ENCODE measurements at places on chromosomes 2 and 18.
A peak's percentile ranks its signal among the peaks of the same experiment; 100 is the strongest.

DNA sequence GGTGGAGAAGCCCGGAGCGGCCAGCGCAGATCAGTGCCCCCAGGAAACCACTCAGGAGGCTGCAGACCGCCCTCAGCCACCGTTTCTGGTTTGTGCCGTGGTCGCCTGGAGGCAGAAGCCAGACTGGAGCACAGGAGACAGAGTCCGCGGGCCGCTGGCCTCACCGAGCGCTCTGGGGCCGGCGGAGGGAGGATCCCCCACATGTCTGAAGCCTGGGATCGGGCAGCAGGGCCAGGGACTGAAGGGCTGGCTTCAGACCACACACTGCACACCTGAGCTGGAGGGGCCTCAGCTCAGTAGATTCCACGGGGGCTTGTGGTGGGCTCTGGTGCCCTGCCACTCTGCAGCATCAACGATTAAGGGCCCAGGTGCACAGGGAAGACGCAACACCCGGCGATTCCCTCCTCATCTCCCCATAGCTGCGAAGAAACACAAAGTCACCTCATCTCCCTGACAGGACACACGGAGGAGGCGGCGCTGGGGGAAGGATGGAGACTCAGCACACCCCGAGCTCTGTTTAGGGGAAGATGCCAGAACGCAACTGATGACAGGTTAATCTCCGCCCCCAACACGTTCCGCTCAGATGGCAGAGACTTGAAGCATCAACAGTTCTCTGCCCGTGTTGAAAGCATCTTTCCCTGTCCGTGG lies 408.1 kb downstream of the GALR1 start:
- no peaks in the 10 kb centered on the region for H3K36me3 ChIP-seq
- no peak for DNase-seq
- no peak overlapping the region for H3K27ac ChIP-seq
- H3K4me3 ChIP-seq: no peak overlapping the region
- H3K27me3 ChIP-seq: no peaks in the 10 kb centered on the region
- H3K4me1 ChIP-seq: no peaks in the 10 kb centered on the region

GRCh38 chr18:74489676-74490075 lies 6.5 kb upstream of the CNDP2 start:
- H3K4me3 ChIP-seq: no peak overlapping the region
- no peaks in the 10 kb centered on the region for H3K36me3 ChIP-seq
- H3K27ac ChIP-seq: no peak overlapping the region

DNA sequence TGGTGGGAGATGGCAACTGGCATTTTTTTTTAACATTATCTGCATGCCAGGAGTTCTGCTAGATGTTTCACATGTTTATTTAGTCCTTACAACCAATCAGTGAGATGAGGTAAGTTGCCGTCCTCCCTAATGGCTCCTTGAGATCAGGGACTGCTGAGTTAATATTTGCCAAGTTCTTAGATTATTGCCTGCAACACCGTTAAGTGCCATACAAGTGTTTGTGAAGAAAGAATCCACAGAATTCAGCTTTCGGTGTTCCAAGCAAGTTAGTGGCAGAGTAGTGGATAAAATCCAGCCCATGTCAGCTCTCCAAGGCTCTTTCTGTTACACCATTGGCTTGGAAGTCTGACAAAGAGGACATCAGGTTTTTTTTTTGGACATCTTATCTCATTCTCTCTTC lies 95.9 kb downstream of the C1QL2 start:
- H3K27me3 ChIP-seq: no peaks in the 10 kb centered on the region
- no peak overlapping the region for H3K27ac ChIP-seq
- no peaks in the 10 kb centered on the region for H3K4me1 ChIP-seq
- no peak for DNase-seq

DNA sequence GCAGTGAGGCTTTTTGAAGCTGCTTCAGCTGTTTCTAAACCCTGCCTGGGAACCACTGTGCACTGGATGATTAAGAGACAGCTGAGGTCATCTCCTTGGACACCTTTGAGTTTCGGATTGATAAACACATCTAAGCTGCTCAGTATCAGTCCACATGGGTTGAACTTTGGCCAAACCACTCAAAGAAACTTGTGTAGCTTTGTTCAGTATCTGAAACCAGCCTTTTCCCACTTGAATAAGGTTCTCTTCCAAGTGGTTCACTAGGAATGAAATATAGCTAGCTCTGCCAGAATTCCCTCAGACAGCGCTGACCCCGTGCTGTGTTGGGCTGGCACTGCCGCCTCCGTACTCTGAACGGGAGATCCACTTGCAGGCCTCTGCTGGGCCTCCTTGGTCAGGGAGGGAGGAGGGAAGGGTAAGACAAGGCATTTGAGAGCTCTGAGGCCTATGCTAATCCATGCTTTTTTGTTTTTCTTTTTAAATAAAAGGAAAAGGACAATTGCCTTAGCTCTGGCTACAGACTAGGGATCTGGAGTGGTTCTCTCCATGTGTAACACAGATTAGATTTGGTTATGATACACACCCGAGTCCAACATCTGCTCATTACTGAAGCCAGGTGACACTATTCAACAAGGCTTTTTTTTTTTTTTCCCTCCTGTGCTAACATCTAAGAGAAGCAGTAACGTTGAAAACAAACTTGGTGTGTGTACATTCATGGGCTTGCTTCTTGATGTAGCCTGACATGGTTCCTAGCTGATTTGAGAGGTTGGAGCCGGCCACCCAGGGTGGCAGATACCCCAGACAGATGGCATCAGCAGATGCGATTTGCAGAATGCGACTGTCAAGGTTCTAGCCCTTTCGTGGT lies 67.7 kb downstream of the NCK2 start:
- H3K27ac ChIP-seq: no peak overlapping the region
- no peaks in the 10 kb centered on the region for H3K27me3 ChIP-seq
- no peaks in the 10 kb centered on the region for H3K36me3 ChIP-seq
- H3K4me3 ChIP-seq: no peak overlapping the region
- no peak for DNase-seq

GRCh38 chr2:128385365-128385764 lies 66.7 kb upstream of the HS6ST1 start:
- no peaks in the 10 kb centered on the region for H3K27me3 ChIP-seq
- H3K4me3 ChIP-seq: no peak overlapping the region
- no peak overlapping the region for H3K27ac ChIP-seq
- no peaks in the 10 kb centered on the region for H3K36me3 ChIP-seq
- no peak for DNase-seq
- H3K4me1 ChIP-seq: no peaks in the 10 kb centered on the region

- H3K4me1 ChIP-seq: no peaks in the 10 kb centered on the region
- H3K27ac ChIP-seq: no peak overlapping the region
- no peaks in the 10 kb centered on the region for H3K36me3 ChIP-seq
- H3K4me3 ChIP-seq: no peak overlapping the region
- DNase-seq: no peak
Measured at GRCh38 chr2:122491011-122491410, 735.6 kb downstream of the TSN start.

- H3K4me3 ChIP-seq: no peak overlapping the region
- no peak overlapping the region for H3K27ac ChIP-seq
- H3K27me3 ChIP-seq: no peaks in the 10 kb centered on the region
- no peaks in the 10 kb centered on the region for H3K4me1 ChIP-seq
- no peaks in the 10 kb centered on the region for H3K36me3 ChIP-seq
Measured at GRCh38 chr2:1891971-1892486, 147.7 kb upstream of the PXDN start.

- H3K4me1 ChIP-seq: no peaks in the 10 kb centered on the region
- no peak overlapping the region for H3K27ac ChIP-seq
- H3K36me3 ChIP-seq: no peaks in the 10 kb centered on the region
- DNase-seq: no peak
- H3K4me3 ChIP-seq: no peak overlapping the region
Measured at GRCh38 chr2:204022550-204022949, 86.0 kb downstream of the ICOS start.

GRCh38 chr2:240893363-240893844 lies 2.6 kb downstream of the MAB21L4 start:
- no peak overlapping the region for H3K27ac ChIP-seq
- peaks cover 3% of the 10 kb centered on the region for H3K4me1 ChIP-seq
- DNase-seq: no peak
- H3K36me3 ChIP-seq: no peaks in the 10 kb centered on the region
- no peaks in the 10 kb centered on the region for H3K27me3 ChIP-seq

DNA sequence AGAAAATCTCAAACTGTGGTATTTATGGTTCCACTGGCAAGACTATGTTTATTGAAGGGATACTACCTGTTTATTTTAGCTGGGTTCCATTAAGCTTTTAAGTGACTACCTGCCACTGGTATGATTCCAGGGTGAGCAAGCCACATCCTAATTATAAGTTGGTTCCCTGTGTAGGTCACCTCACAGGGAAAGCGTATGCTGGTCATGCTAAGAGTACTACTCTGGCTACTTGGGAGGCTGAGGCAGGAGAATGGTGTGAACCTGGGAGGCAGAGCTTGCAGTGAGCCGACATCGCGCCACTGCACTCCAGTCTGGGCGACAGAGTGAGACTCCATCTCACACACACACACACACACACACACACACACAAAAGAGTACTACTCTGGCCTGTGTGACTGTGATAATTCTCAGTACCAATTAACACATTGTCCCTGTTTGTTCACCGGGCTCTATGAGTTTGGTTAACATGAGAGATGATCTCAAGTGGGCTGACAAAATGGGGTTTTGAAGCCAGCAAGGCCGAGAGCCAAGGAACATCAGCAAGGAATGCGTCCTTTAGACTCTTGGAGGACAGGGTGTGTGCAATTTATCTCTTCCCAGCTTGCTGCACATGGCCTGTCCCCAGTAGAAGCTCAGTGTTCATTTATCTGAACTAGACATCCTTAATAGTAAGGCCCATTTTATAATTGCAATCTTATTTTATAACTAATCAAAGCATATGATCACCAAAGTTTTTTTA lies 15.2 kb upstream of the ITSN2 start:
- peak; percentile 6 for DNase-seq
- no peak overlapping the region for H3K4me3 ChIP-seq
- H3K27me3 ChIP-seq: no peaks in the 10 kb centered on the region
- no peaks in the 10 kb centered on the region for H3K4me1 ChIP-seq
- H3K36me3 ChIP-seq: no peaks in the 10 kb centered on the region

DNA sequence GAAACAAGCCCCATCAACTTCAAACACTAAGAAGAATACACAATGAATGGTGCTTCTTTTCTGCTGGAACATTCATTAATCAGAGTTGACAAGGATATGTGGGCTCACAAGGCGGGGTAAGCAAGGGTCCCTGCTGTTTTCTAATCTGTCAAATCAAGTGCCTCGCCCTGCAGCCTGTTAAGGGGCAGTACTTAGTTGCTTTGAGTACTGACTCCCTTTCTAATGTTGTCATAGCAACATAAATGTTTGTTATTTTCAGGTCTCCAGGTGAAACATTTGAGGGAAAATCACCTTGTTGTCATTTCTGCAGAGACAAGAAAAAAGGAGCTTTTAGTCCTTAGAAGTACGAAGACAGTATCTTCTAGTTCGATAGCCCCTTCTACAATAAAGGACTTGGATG lies 284.7 kb upstream of the PKDCC start:
- no peak for DNase-seq
- no peaks in the 10 kb centered on the region for H3K36me3 ChIP-seq

DNA sequence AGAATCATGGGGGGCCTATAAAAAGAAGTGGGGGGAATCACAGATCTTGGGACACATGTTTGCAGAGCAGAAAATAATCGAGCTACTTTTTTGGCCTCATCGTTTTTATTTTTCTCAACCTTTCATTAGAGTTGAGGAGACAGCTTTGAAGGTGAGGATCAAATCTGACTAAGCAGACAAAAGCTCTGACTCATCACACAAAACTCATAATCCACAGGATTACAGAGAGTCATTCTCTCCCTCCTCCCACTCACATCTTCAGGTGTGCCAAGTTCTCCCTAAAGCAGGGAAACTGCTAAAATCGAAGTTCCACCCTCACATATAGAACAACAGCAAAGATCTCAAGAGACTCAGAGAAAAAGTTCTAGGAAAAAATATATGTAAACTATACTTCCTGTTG lies 15.6 kb downstream of the BAZ2B start:
- no peaks in the 10 kb centered on the region for H3K27me3 ChIP-seq
- no peaks in the 10 kb centered on the region for H3K4me1 ChIP-seq
- DNase-seq: no peak
- no peak overlapping the region for H3K4me3 ChIP-seq
- H3K36me3 ChIP-seq: no peaks in the 10 kb centered on the region
- H3K27ac ChIP-seq: no peak overlapping the region

DNA sequence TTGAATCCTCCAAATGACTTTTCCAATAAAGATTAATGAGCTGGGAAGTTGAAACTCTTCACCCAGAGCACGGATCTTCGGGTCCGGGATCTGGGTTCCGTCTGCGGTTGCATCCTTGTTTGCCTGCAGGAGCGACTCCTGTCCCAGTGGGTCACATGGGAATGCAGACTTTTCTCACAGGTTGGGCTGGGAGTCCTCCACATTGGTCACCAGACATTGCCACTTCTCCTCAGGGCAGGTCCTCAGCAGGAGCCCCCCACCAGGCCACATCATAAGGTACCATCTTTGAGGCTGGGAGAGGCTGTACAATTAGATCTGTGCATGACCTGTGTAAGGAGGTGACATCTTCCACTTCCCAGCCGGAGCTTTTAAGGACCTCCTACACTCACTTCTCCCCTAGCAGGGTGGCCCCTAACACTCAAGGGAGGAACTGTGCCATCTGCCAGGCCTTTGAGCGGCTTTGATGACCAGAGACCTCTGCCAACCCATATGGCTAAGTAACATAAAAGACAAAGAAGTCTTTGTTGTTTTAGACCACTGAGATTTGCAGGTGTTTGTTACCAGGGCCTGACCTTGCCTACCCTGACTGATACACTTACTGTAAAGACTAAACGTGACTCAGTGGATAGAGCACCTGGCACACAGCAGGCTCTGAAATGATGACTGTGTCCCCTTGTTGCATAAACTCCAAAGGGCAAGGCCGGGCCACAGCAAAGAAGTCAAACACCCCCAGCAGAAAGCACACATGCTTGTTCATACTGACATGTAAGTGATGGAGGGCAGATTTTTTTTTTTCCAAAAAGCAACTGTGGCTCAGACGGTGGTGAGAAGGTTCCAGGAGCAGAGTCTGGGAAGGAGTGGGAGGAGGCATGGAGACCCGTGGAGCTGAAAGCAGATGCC lies 7.9 kb upstream of the TEX51 start:
- no peak for DNase-seq
- H3K27me3 ChIP-seq: no peaks in the 10 kb centered on the region

DNA sequence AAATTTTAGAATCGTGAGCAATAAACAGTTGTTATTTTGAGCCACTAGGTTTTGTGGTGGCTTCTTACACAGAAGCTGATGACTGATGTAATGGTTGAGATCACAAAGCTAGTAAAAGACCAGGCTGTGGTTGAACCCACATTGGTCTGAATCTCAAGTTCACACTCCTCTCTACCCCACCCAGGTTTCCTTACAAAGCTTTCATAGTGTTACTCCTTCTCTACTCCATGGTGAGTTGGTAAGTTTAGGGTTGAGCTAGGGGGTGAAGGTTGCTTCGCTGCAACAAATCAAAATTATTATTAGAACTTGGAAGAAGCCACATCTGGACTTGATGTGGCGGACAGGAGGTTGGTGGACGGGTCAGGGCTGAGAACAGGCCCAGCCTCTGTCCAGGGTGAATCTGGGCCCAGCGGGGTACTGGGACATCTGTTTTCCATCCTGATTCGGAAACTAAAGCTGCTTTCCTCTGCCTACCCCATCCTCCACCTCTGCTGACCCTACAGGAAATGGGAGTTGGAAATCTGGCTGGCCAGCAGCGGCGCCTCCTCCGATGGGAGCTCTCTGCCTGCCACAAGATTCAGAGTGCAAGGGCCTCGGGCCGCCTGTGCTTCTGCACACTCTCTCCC lies 86.3 kb downstream of the ZFP36L2 start:
- H3K27ac ChIP-seq: no peak overlapping the region

GRCh38 chr2:22011048-22011447 lies 887.3 kb downstream of the TDRD15 start:
- no peak overlapping the region for H3K4me3 ChIP-seq
- H3K4me1 ChIP-seq: no peaks in the 10 kb centered on the region
- no peaks in the 10 kb centered on the region for H3K27me3 ChIP-seq
- no peak overlapping the region for H3K27ac ChIP-seq
- no peaks in the 10 kb centered on the region for H3K36me3 ChIP-seq
